CD4-positive, alpha-beta T cell treated with Interferon gamma for 1 hour (primary cell): ENCODE measurements at places on chromosomes 3 and 15.

DNA sequence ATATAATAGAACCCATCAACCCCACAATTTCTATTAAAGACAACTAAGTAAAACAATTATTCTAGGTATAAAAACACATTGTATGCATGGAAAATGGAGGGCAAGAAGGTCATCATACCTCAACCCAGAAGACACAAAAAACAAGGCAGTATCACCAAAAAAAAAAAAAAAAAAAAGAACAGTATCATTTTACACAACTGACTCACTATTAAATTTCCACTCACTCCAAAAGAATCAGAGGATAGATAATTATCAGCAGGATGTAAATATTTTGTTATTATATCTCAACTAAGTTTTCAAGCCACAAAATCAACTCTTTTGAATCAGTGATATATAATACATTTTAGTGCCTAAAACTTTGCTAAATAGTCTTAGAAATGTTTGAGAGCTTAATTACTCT lies 55.0 kb downstream of the CLASP2 start:
- DNase-seq = no peak

DNA sequence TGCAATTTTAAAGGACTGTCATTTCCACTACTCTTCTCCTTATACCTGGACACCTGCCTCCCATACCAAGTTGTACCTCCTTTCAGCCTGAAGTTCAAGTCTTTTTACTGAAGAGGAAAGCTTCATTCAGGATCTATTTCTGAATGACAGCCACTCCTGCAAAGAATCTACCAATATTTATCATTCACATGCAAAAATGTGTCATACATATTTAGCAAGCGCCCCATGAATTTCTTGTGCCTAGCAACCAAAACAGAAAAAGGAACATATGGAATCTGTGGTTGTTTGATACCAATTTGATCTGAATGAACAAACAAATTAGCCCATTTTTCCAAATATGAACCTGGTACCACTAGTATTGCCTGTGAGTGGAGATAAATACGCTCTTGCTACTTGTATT lies 16.8 kb downstream of the GJD2 start:
- DNase-seq = no peak

GRCh38 chr3:50028346-50028745 lies 60.4 kb upstream of the RBM5 start:
- no peak for DNase-seq

- DNase-seq = no peak
These were observed 1.2 kb downstream of the GABRB3 start for GRCh38 chr15:26771578-26772153.

GRCh38 chr15:85587707-85588411 lies 206.9 kb downstream of the KLHL25 start:
- DNase-seq = no peak

DNA sequence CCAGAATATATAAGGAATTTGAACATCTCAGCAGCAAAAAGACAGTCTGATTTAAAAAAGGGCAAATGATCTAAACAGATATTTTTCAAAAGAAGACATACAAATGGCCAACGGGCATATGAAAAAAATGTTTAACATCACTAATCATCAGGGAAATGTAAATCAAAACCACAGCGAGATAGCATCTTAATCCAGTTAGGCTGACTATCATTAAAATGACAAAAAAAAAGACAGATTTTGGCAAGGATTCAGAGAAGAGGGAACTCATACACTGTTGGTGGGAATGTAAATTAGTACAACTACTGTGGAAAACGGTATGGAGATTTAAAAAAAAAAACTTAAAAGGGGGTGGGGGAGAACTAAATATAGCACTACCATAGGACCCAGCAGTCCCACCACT lies 47.9 kb downstream of the RNF13 start:
- DNase-seq = no peak

- no peak for DNase-seq
These were observed 34.0 kb upstream of the CCK start for GRCh38 chr3:42300013-42300412.

- peak; percentile 72 for DNase-seq
These were observed 1.3 kb downstream of the DNAH1 start for GRCh38 chr3:52317208-52318000.

DNA sequence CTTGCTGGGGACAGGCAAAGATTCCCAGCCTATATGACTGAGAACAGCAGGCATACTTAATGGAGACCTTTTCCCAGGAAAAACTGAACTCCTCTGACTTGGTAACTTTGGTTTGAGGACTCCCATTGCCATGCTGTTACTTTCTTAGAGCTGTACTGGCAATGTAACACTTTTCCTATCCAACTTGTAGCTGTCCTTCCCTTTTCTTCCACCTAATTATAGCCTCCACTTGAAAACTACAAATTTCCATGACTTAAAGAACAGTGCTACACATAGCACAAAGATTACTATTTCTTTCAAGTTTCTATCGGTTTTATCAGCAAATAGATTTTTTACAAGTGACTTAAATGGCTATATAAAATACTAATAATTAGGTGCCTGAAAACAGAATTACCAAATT lies 116.9 kb downstream of the GSK3B start:
- no peak for DNase-seq

- DNase-seq = no peak
These were observed 79.1 kb downstream of the GREM1 start for GRCh38 chr15:32796856-32797255.

DNA sequence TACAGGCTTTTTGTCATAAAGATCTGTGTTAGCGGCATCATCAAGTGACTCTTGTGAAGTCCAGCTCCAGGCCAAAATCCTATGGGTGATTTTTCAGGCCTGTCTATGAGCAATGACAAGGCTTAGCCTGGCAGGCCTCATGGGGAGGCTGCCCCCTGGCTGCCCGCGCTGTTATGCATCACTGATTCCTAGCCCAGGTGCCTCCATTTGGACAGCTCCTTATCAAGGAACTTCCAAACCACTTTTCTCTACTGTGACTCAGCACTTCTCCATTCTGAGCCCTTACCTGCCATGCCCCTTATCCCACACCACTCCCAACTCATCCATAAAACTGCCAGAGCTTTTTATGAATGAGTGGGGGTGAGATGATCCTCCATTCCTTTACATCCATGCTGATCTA lies 91.5 kb upstream of the C3orf80 start:
- no peak for DNase-seq

GRCh38 chr3:147384210-147385058 lies 21.9 kb downstream of the ZIC4 start:
- no peak for DNase-seq

DNA sequence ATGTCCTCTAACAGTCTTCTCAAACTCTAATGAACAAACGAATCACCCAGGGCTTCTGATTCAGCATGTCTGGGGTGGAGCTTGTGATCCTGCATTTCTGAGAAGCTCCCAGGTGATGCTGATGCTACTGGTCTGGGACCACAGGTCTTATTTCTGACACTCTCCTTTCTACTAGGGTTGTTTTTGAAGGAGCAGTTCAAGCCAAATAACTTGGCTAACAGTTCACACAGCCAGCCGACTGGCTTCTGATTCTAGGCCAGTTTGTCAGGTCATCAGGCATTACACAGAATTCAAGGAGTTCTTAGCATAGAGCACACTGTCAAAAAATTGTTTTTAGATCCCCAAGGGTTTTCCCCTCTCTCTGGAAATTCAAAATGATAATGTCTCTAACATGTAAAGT lies 100.7 kb downstream of the TIGIT start:
- no peak for DNase-seq

DNA sequence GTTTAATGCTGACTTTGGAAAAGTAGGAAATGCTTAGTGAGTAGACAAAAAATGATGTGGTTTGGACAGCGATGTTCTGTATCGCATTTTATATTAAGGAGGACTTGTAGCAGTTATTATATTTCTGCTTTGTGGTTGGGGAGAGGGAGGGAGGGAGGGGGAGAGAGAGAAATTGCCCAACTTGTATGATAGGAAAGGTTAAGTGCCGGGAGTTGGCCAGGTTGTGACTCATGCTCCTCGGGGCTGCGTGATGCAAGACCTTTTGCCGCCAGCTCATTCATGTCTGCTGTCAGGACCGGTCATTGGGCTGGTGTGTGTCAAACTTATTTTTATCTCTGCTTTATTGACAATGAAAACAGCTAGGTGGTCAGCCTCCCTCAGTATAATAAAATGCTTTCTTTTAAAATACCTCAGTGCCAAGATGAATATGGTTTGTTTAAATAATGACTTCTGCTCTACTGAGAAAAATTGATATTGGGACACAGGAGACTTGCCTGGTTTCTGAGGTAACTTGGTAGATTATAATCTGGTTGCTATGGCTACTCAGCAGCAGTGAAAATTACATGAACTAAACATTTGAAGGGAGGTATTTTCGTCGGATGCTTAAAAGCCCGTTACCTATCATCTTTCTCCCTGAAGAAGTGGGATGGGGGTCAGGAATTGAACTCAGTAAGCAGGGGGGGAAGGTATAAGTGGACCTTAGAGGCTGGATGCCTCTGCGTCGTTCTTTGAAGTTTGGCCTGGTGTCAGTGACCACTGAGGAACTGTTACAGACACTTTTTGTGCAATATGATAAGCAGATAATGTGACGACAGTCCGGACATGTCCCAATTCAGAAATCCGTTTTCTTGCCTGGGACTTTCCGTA lies 90.7 kb downstream of the FNDC3B start:
- peak; percentile 86 for DNase-seq

- no peak for DNase-seq
These were observed 522.8 kb downstream of the NLGN1 start for GRCh38 chr3:173920386-173920785.

DNA sequence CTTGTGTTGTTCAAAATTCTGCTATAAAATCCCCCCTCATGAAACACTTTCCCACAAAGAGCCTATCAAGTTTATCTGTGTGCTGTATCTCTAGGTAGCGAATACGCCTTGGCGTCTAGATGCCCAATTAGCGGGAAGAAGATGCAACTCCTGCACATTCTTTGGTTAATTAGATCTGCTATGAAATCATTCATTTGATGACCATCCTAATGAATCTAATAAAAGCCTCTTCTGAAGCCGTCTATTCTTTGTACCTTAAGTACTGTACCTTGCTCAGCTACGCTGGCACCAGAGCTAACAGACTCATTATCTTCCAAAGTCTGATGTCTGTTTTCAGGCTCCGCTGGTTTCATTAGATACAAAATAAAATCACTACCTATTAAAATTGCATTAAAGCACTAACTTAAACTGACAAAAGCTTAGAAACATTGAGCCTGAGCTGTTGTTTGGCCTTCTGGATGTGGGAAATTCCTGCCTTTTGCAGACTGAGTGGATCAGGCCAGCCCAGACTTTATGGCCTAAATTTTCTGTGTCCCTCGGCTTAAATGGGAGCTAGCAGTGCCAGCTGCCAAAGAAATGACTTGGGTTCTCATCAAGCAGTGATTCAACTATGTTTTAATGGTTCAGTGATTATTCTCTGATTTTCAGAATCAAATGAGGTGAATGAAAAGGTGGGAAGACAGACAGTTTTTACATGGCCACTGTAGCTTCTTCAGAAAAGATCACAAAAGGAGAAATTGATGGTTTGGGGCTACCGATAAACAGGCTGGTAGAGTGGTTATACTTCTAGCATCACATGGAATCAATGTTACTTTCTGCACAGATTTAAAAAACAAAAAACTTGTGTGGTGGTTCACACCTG lies 28.4 kb upstream of the CHST2 start:
- DNase-seq = no peak

- DNase-seq = no peak
These were observed 54.6 kb downstream of the RBMS3 start for GRCh38 chr3:29335438-29335837.

DNA sequence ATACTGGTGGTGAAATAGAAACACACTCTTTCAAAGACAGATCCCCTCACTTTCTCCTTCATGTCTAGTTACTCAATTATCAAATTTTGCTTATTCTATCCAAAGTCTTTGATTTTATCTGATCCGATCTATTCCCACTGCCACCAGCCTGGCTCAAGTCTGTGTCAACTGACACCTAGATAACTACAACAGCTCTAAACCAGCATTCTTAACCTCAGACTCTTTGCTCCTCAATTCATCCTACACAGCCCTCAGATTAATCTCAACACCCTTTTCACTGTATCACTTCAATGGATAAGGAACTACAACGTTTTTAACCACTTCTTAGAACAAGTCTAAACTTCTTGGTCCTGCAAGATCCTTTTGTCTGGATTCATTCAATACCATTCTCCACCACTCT lies 9.1 kb downstream of the KPNA1 start:
- no peak for DNase-seq

DNA sequence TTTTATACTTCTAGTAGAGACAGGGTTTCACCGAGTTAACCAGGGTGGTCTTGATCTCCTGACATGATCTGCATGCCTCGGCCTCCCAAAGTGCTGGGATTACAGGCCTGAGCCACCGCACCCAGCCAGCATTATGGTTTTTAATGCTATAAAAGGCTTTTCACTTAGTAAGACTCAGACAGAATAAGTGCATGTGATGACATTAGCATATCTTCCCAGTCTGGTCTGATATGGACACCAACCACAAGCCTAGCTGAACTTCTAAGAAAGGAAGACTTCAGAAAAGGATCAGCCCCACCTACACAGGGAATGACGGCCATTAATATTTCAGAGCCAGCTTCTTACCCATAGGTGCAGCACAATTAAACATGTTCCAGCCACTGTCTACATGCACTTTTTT lies 27.0 kb downstream of the GRK7 start:
- no peak for DNase-seq

DNA sequence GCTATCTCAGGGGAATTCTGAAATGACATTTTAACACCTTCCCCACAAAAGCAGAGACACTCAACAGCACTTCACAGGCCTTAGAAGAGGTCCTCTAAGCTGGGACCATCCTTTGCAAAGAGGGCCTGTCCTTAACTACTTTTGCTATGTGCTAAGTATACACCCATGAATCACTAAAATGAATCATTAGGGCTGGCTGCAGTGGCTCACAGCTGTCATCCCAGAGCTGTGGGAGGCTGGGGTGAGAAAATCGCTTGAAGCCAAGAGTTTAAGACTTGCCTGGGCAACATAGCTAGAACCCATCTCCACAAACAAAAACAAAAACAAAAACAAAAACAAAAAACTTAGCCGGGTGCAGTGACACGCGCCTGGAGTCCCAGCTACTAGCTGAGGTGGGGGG lies 53.9 kb upstream of the MELTF start:
- DNase-seq = no peak

DNA sequence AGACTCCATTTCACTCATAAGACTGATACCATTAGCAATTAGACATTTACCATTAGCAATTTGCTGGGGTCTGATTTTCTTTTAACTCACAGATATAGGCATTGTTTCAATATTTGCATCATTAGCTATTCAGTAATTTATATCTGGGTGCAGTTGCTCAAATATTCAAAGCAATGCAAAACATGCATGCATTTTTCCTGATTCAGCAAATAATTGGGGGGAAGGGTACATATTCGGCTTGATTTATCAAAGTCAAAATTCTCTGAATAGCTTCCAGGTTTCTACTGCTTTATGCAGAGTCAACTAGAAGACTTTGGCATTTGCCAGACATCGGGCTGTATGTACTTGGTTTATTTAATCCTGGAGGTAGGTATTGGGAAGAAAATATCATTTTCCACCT lies 315.6 kb upstream of the NR2F2 start:
- DNase-seq = no peak

DNA sequence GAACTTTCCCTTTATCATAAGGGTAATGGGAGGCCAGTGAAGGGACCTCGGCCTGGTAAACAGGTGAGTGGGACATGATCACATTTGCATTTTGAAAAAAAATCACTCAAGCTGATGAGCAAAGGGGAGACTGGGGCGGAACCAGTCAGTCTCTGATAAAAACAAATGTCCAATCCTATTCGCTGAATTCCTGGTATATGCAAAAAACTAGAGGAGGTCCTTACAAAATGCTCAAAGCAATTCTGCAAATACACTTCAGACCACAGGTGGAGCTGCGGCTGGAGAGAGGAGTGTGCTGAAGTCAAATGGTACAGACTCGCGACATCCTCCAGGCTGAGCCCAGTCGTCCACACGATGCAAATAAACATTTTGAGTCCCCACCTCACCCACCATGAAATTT lies 166.7 kb downstream of the FOXP1 start:
- DNase-seq = peak; percentile 64

- DNase-seq = no peak
These were observed 186.7 kb downstream of the NLGN1 start for GRCh38 chr3:173584093-173584837.
